Endodermal cell (in vitro differentiated cells): ENCODE measurements at places on chromosomes 6 and 20.

DNA sequence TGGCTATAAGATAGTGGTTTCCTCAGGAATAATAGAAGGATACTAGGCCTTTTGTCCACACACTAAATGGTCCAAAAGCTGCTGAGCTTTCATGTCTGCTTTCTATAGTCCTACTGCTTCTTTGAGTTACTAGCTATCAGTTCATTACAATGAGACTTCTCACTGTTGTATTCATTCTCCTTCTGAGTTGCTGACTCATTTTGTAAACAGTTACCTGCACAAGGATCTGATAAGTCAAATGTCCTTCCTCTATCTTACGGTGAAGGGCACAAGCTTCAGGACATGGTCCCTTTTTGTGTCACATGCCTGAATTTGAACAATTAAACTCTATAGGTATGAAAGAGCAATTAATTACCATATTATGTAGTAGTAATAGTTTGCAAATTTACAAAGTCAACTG is 90.5 kb downstream of the MAN1A1 start:
- DNase-seq: no peak

- DNase-seq: peak; percentile 52
Observed at GRCh38 chr6:44665143-44665542, 277.6 kb downstream of the CDC5L start.

GRCh38 chr6:144286503-144287393 is 1.6 kb downstream of the UTRN start:
- peak; percentile 94 for DNase-seq

- DNase-seq: no peak
Observed at GRCh38 chr20:17471606-17472187, 59.5 kb downstream of the BFSP1 start.

- no peak for DNase-seq
Observed at GRCh38 chr6:157054531-157054979, 268.8 kb downstream of the TMEM242 start.

DNA sequence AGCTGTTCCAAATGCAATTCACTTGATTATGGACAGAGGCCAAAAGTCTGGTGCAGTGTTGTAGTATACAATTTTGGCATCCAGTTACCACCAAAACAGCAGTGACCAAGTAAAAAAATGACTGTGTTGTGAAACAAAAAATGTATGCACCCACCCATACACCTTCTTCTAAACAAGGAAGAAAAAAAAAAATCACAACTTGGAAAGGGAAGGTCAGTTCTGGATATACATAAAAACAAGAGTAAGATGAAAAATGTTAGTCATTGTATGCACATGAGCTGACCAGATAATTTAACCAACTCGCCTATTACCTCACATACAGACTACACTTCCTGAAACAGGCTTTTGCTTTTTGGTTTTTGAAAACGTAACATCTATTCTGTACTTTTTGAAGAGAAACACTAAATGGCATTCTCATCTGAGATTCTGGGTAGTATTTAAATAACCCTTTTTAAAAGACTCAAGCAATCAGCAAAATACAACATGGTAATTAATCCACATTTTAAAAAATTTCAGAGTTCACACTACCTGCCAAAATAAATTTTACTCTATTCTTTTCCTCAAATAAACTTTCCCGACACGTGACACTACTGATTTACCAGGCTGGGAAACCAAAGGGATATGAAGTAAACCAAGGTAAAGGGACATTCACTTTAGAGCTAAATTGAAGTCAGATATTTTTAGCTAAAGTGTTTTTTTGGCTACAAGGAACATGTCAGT is 141.6 kb upstream of the SHLD1 start:
- DNase-seq: no peak

GRCh38 chr20:9066191-9066590 is 2.7 kb upstream of the PLCB4 start:
- no peak for DNase-seq

- DNase-seq: no peak
Observed at GRCh38 chr6:53861518-53861917, 66.7 kb downstream of the LRRC1 start.

- no peak for DNase-seq
Observed at GRCh38 chr6:35454391-35455110, 2.4 kb downstream of the FANCE start.

DNA sequence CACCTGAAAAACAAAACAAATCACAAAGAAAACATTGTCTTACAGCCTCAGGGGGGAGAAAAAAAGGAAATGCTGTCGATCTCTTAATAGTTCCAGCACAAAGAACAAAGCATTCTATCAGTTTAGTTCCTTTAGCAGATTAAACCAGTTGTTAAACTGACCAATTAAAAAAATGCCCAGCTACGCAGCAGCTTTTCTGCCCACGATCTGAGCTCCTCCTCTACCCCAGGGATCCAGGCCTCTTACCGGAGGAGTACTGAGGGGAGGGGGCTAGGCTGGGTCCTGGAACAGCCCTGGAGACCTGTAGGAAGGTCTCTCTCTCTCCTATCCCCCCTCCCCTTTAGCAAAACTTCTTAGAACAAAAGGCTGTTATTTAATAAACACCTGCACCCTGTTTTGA is 13.4 kb downstream of the PTK7 start:
- peak; percentile 82 for DNase-seq

DNA sequence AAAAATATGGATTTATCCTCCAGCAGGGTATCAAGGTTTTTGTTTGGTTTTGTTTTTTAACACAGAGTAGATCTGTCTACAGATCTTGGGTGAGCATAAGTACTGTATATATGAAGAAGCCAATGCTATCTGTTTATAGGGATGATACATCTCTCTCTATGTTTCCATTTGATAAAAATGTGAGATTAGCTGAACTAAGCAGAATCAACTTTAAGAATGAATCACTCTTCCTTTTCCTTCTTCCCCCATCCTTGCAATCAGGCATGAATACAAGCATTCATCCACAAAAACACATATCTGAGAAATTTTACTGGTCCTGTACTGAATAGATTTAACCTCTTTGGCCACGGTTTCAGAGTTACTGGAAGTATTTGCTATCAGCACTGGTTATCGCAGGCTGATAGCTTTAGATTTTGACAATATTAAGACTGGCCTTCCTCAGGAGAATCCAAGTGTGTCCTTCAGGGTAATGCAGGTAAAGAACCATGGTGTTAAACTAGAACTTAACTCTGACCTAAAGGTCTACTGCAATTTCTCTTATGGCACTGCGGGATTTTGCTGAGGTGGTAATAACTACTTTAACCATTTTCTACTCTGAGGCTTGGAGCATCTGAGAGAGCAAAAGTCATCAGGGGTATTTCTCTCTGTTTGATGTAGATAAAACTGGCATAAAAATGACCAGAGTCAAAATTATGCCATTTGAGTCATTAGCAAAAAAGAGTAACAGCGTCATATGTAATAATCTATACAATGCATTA is 1.5 kb downstream of the SNAP25 start:
- no peak for DNase-seq

- DNase-seq: no peak
Observed at GRCh38 chr6:169083508-169083874, 170.2 kb downstream of the THBS2 start.

- no peak for DNase-seq
Observed at GRCh38 chr6:20379231-20379630, 22.4 kb upstream of the E2F3 start.

GRCh38 chr6:15544321-15544900 is 118.4 kb downstream of the DTNBP1 start:
- DNase-seq: no peak

DNA sequence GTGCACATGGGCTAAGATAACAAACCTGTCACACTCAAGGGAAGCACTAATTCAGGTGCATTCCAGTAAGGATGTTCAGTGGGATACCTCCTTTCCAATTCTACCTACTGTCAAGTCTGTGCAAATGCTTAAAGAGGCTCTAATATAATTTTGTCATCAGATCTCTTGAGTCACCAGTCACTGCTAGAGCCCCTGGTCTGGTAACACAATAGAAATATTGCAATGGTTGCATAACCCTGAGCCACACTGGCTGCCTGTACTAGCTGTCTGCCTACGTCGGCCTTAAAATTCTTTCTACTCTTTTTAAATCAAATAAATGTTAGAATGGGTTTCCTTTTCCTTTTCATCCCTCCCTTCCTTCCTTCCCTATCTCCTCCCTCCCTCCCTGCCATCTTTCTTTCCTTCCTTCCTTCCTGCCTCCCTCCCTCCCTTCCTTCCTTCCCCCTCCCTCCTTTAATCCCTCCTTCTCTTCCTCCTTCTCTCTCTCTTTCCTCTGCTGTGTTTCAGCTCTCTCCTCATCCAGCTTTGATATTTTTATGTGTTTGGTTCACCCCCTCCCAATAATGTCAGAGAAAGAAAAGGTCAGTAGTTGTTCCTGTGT is 28.1 kb upstream of the OLIG3 start:
- no peak for DNase-seq

- no peak for DNase-seq
Observed at GRCh38 chr6:90080876-90081481, 186.7 kb downstream of the GJA10 start.

DNA sequence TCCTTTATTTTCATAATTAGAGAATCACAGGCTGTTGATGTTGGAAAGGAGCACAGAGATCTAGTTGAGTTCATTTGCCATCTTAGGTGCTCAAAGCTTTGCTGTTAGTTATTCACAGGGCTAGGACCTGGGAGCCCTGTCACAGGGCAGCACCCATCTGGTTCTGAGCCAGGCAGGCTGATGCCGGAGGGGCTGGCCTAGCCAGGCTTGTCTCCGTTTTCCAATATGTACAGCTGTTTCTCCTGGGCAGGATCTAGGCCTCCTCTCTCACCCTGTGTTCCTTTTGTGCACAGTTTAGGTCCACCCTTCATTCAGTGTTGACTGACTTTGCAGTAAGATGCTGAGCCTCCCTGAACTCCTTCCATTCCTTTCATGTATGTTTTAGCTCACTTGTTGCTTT is 33.4 kb downstream of the LRRC1 start:
- DNase-seq: no peak

GRCh38 chr20:36632487-36633284 is 13.3 kb downstream of the SLA2 start:
- peak; percentile 92 for DNase-seq

DNA sequence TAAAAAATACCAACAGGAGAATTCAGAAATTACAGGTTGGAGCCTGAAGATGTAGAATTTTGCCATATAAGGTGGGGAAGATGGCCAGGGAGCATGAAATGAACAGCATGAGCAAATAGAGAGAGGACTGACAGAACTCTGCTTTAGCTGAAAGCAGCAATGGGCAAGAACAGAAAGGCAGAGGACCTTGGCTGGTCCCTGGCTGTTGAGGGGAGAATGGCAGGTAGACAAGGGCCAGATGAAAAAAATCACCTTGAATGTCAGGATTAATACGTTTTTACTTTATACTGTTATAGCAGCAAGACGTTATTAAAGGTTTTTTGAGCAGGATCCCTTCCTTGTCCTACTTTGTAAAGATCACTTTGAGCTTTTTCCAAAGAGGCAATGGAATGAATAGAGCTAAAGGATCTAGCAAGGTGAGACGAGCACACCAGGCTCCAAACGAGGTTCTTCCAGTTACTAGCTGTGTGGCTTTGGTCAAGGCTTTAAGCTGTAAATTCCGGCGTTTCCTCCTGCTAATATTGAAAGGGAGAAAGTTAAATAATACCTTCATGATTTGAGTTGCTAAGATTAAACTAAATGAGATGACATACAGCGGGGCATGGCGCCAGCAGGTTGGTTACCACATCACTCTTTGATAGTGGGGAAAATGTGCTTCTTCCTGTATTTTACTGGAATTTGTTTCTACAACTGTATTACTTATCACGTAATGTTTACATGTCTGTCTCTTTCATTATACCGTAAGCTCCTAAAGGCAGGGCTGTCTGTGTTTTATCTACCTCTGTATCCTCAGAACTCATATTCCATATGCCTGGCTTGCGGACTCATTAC is 776 bp downstream of the PPIL1 start:
- DNase-seq: no peak

DNA sequence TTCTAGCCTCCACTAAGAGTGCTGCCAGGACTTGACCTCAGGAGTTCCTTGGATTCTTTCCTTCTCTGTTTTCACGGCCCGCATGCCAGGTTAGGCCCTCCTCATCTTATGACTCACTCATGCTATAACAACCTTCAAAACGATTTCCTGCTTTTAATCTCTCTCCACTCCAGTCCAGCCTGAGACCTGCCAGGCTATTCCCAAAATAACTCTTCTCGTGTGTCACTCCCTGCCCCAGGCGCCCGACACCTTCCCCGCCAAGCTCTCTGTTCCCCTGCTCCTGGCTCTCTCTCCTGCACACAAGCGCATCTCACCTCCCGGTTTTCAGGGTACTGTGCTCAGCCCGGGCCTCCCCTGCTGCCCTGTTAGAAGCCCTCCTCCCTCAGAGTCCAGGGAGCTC is 64.1 kb upstream of the RPS6KA2 start:
- DNase-seq: no peak

DNA sequence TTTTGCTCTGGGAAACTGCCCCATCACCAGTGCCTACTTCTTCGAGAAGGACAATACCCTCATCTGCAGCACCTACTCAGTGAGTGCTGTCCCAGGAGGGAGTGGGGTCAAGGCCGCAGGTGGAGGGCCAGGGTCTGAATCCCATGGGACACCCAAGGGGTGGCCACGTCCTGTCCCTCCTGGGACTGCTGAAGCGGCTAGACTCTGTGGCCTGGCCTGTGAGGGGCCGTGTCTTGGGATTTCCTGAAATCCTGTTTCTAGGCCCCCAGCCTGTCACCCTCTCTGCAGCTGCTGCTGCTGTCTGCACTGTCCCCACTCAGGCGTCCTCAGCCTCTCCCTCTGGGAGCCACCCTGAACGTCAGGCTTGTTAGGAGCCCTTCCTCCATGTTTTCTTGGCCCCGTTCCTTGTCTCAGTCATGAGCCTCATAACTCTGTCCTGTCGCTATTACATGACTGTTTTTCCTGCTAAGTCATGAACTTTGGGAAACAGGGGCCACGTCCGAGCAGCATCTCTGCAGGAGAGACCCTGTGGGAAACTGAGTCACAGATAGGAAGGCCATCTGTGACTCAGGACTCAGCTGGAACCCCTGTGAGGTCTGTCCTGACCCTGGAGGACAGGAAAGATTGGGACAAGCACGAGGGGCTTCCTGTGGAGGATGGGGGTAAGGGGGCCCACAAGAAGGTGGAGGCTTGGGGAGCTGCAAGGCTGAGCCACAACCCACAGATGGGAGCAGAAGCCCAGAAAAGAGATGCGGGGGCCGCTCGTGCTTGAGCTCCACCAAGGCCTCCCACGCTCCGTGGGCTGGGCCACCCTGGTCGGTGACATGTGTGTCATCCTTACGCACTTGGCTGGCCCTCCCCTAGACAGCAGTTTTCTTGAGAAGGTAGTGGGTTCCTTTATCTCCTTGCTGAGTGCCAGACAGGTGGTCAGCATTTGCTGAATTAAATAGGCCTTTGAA is 49.9 kb downstream of the EFCAB8 start:
- DNase-seq: peak; percentile 32
